AG10803 (cell line): ENCODE measurements at places on chromosomes 1 and 21.

DNA sequence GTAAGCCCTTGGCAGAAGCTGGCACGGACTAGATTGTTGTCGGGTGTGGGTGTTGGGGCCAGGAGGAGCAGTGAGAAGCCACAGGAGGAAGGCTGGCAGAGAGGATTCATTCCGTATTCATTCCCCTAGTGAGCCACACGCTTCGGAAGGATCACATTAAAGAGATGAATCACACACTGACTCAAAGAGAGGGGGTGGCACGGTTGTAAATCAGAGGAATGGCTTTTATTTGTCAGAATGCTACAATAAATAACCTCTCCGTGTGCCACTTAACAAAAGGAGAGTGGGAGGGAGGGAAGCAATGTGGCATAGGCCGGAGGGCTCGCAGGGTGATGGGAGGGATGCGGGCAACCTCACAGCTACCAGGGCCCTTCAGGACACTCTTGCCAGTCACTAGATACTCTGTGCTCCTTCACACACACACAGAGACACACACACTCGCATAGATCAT lies 135.5 kb downstream of the HIVEP3 start:
- peak; percentile 86 for DNase-seq

DNA sequence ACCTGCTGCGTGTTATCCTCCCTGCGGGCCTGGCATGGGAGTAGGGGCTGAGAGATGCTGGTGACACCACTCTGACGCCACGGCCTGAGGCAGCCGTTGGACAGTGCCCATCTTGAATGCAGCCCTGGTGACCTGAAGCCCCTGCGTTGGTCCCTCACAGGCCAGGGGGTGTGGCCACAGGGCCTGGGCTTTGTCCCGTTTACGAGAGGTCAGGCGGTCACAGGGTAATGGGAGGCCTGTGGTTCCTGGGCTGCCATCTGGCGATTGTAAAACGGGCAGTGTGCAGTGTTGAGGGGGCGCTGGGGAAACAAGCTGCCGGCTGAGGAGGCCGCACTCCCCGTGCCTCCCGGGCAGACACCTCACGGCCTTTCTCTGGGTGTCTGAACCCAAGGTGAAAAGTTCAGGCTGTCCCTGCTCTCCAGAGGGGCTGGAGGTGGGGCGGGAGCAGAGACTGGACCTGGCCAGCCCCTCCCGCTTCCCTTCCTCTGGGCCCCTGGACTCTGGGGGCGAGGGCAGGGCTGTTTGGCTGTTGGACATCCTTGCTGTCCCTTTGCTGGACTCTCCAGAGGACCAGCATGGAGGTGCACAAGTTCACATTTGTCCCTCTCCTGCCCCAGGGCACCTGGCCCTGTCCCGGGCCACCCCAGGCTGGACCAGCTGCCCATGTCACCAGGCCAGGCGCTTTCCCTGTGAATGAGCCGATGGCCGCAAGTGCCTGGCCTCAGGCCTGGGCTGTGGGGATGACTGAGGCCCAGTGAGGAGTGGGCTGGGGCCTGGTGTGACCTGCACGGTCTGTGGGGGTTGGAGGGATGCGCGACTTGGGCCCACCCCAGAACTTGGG lies 42.4 kb downstream of the SKI start:
- no peak for DNase-seq

DNA sequence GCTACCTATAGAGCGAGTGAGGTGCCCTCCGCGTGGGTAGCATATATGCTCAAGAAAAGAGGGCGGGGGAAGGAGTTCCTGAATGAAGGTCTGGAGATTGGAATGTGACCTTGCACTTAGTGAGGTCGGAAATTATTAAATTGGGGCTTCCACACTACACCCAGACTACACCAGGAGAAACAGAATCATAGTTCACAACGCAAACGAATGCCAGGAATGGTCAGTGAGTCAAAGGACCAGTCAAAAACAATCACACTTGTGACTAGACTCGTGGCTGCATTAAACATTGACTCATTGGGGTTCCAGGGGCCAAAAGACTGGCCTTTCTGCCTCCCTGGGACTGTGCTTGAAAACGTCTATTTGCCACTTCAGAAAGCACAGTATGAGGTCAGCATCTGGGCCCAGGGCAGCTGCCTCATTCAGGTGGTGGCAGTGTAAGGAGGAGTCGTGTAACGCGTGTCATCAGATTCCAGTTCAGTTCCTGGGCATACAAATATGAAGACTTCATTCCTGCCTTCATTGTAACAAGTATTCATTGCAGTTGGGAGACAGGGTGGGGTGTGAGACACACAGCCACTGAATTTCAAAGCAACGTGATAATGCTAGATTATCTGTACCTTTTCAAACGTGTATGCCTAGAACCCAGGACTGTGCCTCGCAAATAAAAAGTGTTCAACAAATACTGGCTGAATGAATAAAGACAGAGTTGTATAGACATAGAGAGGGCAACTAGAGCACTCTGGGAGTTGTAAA lies at the start of gene YOD1:
Gene YOD1, minus strand, starts transcription at position 18 of the 753 bp plus-strand sequence. CDS start 178 bp downstream, outside the sequence.
- peak; percentile 39 for DNase-seq

DNA sequence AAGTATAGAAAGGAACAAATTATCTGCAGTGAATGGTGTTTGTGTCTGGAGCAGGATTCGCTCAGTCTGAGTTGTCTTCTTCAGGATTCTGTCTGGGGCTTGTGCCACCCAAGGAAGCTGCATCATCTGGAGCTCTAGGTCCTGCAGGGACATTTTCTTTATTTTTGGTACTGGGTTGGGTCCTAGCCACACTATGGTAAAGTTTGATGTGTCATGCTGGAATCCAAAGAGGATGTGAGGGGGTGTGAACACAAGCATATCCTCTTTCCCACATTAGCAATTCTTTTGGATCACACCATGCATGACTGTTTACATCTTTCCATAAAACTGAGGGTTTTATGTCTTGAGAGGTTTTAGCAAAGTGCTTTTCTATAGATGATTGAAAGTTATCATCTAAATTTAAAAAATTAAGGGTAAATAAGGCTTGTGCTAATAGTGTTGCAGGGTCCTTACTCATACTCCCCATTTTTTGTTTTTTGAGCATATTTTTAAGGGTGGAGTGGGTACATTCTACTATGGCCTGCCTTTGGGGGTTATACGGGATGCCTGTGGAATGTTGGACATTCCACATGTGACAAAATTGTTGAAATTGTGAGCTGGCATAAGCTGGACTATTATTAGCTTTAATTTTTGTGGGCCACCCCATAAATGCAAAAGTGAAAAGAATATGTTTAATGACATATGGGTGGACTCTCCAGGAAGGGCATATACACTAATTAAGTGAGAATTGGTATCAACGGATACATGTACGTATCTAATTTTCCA lies 152.0 kb upstream of the HMCN1 start:
- DNase-seq: peak; percentile 62

GRCh38 chr1:76038287-76039004 lies 36.1 kb upstream of the ST6GALNAC3 start:
- peak; percentile 6 for DNase-seq
